T-helper 2 cell treated with Interferon-gamma antibody and Interleukin-4, amounts not matched to agents 5 μg/mL and 100 μg/mL, for 36 hours (primary cell): ENCODE measurements at places on chromosomes 2 and 18.

- DNase-seq: no peak
Measured at GRCh38 chr2:205679410-205680009, 2.8 kb upstream of the NRP2 start.

- no peak for DNase-seq
Measured at GRCh38 chr2:219901155-219901554, 273.7 kb downstream of the SLC4A3 start.

- no peak for DNase-seq
Measured at GRCh38 chr2:191533693-191534180, 144.2 kb upstream of the NABP1 start.

DNA sequence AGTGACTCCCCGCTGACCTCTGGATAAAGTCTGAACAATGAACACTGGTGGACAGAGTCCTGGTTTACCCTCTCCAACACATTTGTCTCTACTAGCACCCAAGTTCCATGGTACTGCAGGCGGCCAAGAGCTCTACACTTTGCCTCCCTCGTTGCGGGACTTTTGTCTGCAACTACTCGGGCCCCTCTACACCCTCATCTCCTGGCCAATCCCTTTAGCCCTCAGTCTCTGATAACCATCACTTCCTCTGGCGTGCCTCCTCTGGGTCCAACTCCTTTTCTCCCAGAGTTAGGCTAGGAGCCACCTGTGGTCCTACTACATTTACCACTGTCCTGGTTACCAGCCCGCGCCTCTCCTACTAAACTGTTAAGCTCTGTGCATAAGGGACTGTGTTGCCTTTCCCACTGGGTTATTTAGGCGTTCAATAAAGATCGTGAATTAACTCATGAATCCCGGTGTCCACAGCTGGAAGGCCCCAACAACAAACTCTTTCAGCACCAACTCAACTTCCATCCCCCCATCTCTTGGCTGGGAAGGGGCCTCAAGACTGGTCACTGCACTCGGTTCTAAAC is 757 bp downstream of the HDHD2 start:
- DNase-seq: no peak

DNA sequence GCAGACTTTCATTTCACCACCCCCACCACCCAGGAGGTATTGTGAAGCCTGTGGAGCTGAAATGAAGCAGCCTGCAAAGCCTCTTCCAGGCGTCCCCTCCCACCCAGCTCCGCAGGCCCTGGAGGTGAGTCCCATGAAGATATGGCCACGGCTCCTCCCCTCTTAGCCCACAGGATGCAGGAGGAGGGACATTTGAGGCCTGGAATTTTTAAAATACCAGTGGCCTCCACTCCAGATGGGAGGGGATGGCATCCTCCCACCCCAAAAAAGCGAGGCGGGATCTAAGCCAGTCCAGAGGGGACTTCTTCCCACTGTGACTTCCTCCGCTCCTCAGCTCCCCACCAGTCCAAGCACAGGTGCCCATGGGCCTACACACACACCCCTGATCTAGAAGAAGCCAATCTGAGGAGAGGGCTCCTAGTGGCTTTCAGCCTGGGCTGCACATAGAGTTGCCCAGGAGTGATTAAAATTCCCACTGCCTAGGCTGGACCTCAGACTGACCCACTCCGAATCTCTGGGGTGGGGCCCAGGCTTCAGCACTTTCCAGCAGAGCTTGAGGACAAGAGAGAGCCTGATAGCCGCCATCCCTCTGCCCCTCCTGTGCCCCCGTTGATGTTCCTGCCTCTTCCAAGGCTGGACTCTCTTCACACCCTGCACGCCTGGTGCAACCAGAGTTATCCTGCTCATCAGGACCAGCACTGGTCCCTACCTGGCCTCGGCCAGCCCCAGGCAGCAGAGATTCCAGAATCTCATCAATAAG is 206.9 kb downstream of the TNS1 start:
- no peak for DNase-seq

- DNase-seq: no peak
Measured at GRCh38 chr2:30481323-30481800, 34.3 kb downstream of the LCLAT1 start.
